ENCODE measurements at places on chromosomes 16 and 17.

DNA sequence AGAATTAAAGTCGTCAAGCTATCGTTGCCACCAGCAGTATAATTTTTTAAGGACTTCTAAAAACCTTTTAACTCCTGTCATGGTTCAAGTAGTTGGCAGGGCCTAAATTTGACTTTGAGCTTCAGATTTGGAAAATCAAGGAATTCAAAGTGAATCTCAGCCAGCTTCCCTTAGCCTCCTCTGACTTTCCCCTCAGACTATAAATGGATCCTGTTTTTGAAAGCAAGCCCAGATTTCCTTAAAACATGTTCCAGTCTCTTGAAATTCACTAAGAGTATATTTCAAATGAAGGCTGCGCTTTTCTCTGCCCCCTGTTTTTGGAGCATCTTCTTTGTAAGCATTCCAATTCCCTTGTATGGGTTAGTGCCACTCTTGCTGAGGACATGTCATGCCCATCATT is 101.8 kb upstream of the CDH8 start:
- no peak for DNase-seq

- no peak for DNase-seq
These were observed 18.4 kb downstream of the SYT17 start for GRCh38 chr16:19186408-19186807.

- DNase-seq, result no peak
These were observed 20.9 kb downstream of the ZFHX3 start for GRCh38 chr16:73026754-73027684.

DNA sequence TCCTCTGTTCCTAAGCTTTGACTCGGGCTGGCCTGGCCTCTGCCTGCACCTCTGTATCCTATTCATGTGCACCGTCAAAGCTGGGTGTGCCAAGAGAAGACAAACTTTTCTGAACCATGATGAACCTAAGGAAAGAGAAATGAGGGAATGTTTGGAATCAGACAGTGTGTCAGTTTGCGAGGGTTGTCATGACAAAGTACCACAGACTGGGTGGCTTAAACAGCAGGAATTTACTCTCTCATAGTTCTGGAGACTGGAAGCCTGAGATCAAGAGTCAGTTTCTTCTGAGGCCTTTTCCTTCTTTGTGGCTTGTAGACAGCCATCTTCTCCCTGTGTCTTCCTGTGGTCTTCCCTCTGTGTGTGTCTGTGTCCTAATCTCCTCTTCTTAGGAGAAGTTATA is 129.0 kb downstream of the KATNIP start:
- DNase-seq, result no peak

- DNase-seq, result no peak
These were observed 167.5 kb downstream of the UTP18 start for GRCh38 chr17:51427856-51428255.

DNA sequence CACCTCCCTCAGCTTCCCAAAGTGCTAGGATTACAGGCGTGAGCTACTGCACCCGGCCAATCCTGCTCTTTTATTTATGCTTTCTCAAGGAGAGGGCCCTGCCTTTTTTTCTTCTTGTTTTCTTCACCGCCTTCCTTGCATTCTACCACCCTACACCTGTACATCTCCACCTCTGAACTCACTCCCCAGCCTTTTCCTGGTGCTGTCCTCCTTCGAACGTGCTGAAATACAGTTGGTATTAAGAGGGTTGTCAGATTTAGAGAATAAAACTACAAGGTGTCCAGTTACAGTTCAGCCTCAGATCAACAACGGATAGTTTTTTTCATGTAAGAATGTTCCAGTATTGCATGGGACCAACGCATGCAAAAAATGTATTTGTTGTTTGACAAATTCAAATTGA is 1.7 kb downstream of the PIRT start:
- DNase-seq, result no peak

DNA sequence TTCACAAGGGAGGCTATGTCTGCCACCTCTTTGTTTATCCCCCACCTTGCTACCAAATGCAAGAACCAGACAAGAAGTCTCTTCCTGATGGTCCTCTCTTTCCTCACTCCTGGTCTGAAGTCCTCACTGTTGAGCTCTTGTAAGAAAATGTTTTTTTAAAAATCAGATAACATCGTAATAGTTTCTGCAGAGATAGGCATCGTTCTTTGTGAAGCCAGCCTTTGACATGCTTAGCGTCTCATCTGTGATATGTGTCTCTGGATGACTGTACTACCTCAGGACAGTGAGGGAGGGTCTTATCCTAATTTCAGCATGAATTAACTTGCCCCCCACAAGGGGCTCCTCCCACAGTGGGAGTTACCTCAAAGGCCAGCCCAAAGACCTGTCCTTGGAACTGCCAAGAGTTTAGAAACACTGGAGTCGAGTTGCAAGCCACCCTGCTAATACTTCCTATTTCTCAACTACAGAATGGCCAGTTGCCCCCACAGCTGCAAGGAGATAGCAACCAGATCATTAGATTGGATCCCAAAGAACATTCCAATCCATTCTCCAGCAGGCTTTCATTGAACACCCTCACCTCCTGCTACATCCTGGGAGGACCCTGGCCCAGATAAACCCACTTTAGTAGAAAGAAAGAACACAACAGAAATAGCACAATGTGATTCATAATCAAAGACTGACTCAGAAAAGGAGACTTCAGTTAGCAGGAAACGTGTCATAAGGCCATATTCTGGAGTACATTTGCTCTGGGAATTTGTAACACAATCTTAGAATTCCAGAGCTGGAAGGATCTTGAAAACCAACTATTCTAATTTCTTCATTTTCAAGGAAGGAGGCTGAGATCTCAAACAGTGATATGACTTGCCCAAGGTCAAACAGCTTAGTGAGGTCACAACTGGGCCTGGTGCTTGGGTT is 151.0 kb downstream of the IRX3 start:
- peak; percentile 73 for DNase-seq

GRCh38 chr17:82160075-82160474 is 52.6 kb downstream of the CCDC57 start:
- DNase-seq, result peak; percentile 12

- DNase-seq, result no peak
These were observed 3.0 kb upstream of the NFAT5 start for GRCh38 chr16:69562813-69563212.

GRCh38 chr17:32722733-32723132 is 154.2 kb downstream of the MYO1D start:
- no peak for DNase-seq

DNA sequence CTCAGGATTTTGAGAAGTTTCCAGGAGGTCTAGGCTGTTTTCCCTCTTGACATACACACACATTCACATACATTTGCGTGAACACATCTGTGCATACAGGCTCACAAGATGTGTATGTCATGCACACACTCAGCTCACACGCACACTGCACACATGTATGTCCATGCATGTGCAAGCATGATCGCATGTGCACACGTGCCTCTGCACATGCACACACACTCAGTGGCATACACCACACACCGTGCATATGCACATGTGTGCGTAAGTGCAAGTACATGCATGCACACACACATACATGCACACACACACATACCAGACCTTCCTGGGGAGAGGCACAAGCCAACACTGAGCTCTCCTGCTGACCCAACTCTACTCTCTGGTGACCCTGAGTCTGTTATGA is 171.4 kb downstream of the RBFOX3 start:
- DNase-seq, result no peak

GRCh38 chr16:66278111-66278531 is 88.4 kb upstream of the CDH5 start:
- DNase-seq, result no peak

Data from M059J (cell line).